ENCODE measurements at places on chromosomes 12 and 14.
A peak's percentile ranks its signal among the peaks of the same experiment; 100 is the strongest.

- DNase-seq = no peak
Observed at GRCh38 chr12:13369474-13370056, 173.0 kb downstream of the EMP1 start.

DNA sequence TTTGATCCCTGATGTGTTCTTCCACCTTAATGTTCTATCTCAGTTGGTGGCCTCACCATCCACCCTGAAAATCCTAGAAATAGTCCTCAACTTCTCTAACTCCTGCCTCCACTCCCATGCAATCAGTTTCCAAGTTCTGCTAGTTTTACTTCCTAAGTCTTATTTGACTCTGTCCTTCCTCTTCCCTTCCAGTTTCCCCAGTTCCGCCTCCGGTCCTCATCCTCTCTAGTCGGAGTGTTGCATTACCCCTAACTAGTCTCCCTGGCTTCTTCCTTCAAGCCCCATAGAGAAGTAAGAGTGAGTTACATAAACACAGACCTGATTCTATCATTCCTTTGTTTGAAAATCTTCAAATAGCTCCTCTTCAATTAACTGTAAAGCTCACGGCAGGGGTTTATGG, 236.5 kb downstream of the GXYLT1 start:
- no peak for DNase-seq

DNA sequence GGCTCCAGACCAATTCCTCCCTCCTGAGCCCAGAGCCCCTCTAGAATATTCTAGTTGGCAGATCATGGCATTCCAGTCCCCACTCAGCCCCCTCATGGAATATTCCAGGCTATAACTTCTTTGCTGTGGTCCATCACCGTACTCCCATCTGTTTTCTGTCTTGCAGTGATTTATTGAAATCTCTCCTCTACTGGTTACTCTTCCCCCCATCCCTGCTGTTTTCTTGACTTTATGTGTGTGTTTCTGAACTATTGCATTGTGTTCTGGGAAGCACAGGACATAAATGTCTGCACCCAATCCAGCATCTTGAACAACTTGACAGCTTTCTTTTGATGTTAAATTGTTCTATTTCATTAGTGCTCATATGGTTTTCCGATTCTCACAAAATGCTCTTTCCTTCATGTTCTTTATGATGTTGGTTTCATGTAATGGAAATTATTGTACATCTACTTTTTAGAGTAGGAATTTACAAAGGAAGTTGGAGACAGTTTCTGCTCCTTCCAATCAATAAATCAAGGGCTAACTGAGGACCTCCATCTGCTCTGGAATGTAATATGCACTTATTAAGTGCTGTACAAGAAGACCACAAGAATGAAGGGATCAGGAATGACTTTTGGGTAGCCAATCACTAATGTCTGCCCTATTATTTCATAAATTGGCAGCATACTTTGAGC, 26.3 kb downstream of the PDE6H start:
- DNase-seq = no peak

DNA sequence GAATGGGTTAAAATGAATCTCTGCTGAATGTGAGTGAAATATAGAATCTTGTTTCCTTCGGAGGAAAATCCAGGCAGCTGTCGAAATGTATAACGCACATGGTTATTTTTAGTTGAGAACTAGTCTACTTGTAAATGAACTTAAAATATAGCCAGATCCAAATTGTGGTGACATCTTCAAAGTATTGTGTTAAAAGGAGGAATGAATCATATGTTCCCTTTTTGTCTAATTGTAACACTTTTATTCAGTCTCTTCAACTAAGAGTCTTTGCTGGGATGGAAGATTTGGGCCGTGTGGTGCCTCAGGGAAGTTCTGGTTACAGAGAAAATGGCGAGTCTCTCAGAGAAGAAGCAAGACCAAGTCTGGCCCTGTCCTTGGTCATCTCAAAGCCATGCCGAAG, 82.5 kb downstream of the SLC4A8 start:
- no peak for DNase-seq

GRCh38 chr14:32202491-32202997, 525 bp downstream of the RNU6-8 start:
- no peak for DNase-seq

- no peak for DNase-seq
Observed at GRCh38 chr12:128792398-128792797, 31.4 kb downstream of the SLC15A4 start.

GRCh38 chr12:87856-88255, 21.3 kb downstream of the IQSEC3 start:
- DNase-seq = no peak

GRCh38 chr12:55060470-55060869, 40.7 kb downstream of the NEUROD4 start:
- DNase-seq = no peak

DNA sequence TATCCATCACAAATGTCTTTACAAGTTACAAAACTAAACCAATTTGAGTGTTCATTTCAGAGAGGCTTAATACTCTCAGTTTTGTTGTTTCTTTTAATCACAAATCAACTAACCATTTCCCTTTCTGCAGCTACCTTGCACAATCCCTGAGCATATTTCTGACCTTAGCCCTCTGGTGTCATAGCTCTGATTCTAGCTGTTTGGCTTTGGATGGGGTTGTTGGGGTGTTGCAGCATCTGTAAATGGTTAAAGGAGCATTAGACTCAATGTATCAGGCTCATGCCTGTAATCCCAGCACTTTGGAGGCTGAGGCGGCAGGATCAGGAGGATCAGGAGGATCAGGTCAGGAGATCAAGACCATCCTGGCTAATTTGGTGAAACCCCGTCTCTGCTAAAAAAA, 461.4 kb downstream of the NRXN3 start:
- DNase-seq = no peak

- DNase-seq = no peak
Observed at GRCh38 chr12:112514926-112515642, 96.3 kb downstream of the PTPN11 start.

- peak; percentile 25 for DNase-seq
Observed at GRCh38 chr12:50282721-50283228, 545 bp downstream of the LIMA1 start.

DNA sequence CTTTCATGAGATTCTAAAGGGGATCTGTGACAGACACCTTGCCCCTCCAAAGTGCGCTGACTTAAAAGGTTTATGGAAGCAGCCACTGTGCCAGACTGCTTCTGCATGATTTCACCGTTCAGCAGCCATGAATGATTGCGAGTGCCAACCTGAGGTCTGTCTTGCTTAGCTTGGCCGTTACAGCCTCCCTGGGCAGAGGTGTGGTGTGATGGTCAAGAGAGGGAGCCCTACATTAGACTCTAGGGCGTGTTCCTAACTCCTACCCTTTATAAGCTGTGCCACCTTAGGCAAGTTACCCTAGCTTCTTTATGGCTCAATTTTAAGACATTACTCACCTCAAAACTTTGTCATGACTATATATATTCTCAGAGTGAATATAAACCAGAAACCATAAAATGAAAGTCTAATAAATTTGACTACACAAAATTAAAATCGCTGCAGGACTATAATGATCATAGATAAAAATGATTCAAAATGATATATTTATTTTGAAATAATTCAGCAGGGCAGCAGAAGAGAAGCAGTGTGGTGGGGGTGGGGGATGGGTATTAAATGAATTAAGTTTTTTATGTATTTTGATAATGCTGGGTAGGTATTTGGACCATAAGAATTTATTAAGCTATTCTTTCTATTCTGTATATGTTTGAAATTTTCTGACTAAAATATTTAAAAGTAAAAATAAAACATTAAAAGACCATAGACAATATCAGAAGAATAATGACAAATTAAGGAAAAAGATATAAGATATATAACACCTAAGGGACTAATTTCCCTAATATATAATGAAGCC, 47.7 kb upstream of the MBIP start:
- DNase-seq = no peak

DNA sequence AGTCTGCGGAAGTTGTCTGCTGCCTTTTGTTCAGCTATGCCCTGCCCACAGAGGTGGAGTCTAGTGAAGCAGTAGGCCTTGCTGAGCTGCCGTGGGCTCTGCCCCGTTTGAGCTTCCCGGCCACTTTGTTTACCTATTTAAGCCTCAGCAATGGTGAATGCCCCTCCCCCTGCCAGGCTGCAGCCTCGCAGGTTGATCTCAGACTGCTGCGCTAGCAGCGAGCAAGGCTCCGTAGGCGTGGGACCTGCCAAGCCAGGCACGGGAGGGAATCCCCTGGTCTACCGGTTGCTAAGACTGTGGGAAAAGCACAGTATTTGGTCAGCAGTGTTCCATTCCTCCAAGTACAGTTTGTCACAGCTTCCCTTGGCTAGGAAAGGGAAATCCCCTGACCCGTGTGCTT, 143.6 kb downstream of the DYRK2 start:
- no peak for DNase-seq

- DNase-seq = no peak
Observed at GRCh38 chr14:62988967-62989366, 56.3 kb downstream of the KCNH5 start.

- no peak for DNase-seq
Observed at GRCh38 chr14:95471476-95471875, 45.0 kb downstream of the SYNE3 start.

- peak; percentile 41 for DNase-seq
Observed at GRCh38 chr12:123971770-123972456, 718 bp downstream of the CCDC92 start.

- DNase-seq = no peak
Observed at GRCh38 chr14:89407856-89408255, 9.2 kb downstream of the FOXN3 start.

DNA sequence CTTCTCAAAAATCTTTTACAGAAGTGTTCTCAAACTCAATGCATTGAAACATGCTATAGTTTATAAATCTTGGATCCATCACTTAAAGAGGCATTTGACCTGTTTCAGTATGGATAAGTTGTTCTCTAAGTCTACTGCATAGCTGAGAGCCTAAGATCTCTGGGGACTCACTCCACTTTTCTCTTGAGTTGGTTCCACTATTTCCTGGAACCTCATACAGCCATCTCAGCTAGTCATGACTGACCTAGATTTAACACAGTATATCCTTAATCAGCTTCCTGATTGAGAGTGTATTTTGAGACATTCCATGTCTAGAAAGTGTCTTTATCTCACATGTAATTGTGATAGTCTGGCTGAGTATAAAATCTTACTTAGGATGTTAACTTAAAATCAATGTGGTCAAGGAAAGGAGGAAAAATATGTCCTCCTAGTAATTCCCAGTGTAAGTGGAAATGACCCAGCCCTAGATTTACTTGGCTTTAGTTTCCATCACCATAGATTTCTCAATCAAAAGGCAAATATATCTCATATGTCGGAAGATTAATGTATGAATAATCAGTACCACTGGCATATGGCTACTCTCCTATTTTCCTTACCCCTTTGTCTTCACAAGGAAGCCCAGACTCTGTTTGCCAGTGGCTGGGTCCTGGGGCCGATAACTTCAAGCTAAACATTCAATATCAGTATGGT, 61.9 kb downstream of the KICS2 start:
- no peak for DNase-seq

- DNase-seq = peak; percentile 91
Observed at GRCh38 chr14:64196814-64197411, 97.3 kb downstream of the ESR2 start.

GRCh38 chr14:98223106-98223505, 1048.9 kb downstream of the BCL11B start:
- DNase-seq = no peak

DNA sequence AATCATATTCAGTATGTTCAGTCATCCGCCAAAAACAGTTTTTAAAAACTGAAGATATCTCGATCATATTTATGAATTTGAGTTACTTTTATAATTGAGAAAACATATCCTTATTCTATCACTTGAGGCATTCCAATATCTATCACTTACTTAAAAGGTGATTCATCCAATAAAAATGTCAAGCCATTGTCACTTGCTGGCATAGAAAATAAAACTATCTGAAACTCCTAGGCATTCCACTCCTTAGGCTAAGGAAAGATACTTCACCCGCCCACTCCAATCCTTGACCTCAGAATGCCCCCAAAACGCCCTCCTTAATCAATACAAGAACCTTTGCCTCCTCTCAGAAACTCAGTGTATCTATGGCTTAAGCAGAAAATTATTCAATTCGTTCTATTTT, 51.3 kb upstream of the AMIGO2 start:
- no peak for DNase-seq

GRCh38 chr14:34951286-34951685, 31.5 kb upstream of the SRP54 start:
- no peak for DNase-seq

GRCh38 chr14:76204461-76205230, 52.9 kb downstream of the GPATCH2L start:
- DNase-seq = no peak

- DNase-seq = no peak
Observed at GRCh38 chr14:67436006-67436866, 24.3 kb upstream of the PLEK2 start.

GRCh38 chr12:3242199-3242863, 165.2 kb downstream of the TSPAN9 start:
- DNase-seq = no peak

DNA sequence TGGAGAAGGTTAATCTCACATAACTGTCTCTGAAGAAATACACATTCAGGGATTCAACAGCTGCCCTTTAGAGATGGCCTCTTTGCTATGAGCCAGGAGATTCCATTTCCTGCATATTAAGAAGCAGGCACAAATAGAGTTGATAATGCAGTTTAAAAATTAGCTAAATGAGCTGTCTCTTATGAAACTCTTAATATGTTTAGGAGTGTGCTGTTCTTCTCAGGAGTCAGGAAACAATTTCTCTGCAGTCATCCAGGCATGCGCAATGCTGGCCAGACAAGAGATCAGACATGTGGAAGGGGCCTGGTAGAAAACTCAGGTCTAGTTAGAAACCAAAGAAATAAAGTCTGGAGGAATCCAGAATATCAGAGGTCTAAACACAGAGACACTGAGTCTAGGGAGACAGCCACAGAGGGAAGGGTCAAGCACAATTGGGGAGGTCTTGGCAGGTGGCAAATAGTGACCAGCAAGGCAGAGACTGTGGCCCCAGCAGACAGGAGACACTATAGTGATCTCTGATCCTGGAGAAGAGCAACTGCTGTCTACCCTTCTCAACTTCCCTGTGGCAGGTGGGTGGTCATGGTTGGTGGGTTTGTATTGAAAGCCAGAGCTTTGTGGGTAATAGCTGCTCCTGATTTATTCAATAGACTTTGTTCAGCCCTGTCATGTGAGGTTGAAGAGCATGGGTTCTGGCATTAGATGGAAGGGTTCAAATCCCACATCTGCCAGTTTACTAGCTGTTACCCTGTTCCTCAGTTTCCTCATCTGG, 185.8 kb upstream of the RMST start:
- no peak for DNase-seq
